ENCODE measurements at places on chromosomes 4 and X.

GRCh38 chrX:42149281-42149680 lies 225.9 kb upstream of the CASK start:
- DNase-seq, result no peak

- DNase-seq, result no peak
These were observed 65.2 kb upstream of the FAM47B start for GRCh38 chrX:34877436-34877835.

DNA sequence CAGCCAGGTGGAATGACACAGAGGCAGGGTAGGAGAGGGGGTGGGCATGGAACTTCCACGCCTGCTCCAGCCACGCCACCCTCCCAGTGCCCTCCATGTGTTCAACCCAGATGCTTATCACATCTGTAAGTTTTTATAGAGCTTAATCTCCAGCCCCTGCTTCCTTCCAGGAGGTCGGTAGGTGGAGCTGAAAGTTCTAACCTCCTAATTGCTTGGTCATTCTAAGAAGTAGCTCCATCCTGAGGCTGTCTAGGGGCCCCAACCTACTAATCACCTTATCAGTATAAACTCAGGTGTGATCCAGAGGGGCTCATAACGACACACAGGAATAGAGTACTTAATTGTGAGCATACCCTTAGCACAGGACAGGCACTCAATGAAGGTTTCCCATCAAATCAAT lies 18.3 kb downstream of the QDPR start:
- DNase-seq, result no peak

- DNase-seq, result no peak
These were observed 64.3 kb downstream of the SCML2 start for GRCh38 chrX:18290200-18290599.

GRCh38 chr4:152156442-152156841 lies 379.4 kb downstream of the FBXW7 start:
- no peak for DNase-seq

DNA sequence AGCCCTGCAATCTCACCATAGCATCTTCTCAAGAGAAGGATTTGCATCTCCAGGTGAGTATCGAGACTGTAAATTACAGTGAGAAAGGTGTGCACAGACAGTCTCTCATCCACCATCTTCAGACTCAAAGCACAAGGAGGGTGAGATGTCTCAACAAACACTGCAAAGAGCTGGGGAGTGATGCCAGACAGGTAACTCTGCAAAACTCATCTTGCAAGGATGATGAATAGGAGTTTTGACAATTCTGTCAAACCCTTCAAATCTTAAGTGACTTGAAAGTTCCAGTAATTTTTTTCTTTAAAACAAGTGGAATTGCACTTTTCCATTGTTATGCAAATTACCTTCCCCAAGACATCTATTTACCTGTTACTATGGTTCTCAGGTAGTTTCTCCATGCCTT lies 277.2 kb upstream of the VCX3A start:
- no peak for DNase-seq

- DNase-seq, result no peak
These were observed 216.5 kb downstream of the MID1IP1 start for GRCh38 chrX:39017716-39018115.

DNA sequence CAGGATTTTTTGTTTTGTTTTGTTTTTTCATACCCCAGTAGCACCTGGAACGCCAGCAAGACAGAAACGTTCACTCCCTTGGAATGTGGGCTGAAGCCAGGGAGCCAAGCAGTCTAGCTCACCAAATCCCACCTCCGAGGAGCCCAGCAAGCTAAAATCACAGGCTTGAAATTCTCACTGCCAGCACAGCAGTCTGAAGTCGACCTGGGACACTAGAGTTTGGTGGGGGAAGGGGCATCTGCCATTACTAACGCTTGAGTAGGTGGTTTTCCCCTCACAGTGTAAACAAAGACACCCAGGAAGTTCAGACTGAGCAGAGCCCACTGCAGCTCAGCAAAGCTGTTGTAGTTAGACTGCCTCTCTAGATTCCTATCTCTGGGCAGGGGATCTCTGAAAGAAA lies 99.6 kb upstream of the FGF16 start:
- DNase-seq, result no peak

GRCh38 chrX:71565474-71566041 lies 12.7 kb upstream of the GCNA start:
- no peak for DNase-seq

- no peak for DNase-seq
These were observed 100.2 kb downstream of the LNX1 start for GRCh38 chr4:53490965-53491622.

GRCh38 chrX:139691493-139691842 lies 16.5 kb downstream of the MCF2 start:
- no peak for DNase-seq

GRCh38 chrX:41603596-41603995 lies 85.2 kb upstream of the GPR34 start:
- DNase-seq, result no peak

DNA sequence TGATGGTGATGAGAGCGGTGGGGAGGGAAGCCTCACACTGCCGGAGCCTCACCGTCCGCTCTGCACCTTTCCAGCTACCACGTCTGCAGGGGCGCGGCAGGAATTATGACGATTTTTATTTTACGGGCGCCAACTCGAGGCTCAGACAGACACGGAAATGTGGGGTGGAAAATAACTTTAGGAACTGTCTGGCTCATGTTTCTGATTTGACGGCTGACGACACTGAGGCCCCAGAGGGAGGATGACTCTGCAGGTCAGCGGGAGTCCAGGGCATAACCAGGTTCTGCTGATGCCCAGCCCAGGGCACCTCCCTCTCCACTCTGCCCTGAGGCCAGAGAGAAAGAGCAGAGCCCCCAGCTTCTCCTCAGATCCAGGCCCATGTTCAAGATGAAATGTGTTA lies 43.9 kb downstream of the C4orf50 start:
- no peak for DNase-seq
